Stimulated activated CD4-positive, alpha-beta T cell treated with anti-CD3 and anti-CD28 coated beads, Interleukin-15, amount 100 ng/mL, for 1 hour (primary cell): ENCODE measurements at places on chromosomes 2 and 18.

DNA sequence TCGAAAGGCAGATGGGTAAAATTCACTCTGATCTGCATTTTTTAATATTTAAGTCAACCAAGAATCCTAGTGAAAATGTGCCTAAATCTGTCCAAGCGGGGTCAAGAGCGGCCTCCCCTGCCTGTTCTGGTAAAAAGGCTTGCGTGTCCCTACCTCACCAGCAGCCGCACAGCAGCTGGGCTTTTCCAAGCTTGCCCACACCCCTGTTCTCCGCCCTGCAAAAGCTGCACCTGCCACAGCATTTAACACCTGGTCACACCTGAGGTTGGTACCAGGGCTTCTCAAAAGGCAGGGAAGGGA is 25.8 kb upstream of the TMEM182 start:
- DNase-seq: no peak

DNA sequence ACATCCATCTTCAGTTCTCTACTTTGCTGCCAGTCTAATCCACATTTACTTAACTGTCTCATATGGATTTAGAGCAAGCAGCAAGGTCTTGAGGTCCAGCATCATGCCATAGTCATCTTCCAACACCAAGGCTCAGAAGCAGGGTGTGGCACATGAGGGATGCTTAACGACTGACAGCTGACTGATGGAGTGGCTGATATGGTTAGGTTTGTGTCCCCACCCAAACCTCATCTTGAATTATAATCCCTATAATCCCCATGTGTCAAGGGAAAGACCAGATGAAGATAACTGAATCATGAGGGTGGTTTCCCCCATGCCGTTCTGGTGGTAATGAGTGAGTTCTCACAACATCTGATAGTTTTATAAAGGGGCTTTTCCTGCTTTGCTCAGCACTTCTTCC is 257.3 kb downstream of the NBAS start:
- DNase-seq: no peak

GRCh38 chr2:237408335-237409000 is 5.5 kb downstream of the COL6A3 start:
- no peak for DNase-seq

GRCh38 chr2:227324642-227324994 is 433 bp upstream of the MFF start:
- DNase-seq: no peak

DNA sequence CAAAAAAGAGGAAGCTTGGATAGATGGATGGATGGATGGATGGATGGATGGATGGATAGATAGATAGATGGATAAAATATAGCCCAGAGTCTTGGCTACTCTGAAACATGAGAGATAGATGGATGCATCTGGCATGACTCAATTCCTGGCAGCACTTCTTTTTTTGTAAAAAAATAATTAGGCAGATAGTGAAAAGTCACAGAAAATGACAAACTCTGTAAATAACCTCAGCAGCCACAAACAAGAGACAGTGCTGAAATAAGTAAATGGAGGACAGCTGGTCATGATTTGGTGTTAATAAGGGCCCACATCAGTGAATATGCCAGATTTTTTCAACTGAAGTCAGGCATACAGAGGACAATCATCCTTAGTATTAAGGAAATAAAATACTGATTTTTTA is 585.0 kb upstream of the GCFC2 start:
- no peak for DNase-seq

DNA sequence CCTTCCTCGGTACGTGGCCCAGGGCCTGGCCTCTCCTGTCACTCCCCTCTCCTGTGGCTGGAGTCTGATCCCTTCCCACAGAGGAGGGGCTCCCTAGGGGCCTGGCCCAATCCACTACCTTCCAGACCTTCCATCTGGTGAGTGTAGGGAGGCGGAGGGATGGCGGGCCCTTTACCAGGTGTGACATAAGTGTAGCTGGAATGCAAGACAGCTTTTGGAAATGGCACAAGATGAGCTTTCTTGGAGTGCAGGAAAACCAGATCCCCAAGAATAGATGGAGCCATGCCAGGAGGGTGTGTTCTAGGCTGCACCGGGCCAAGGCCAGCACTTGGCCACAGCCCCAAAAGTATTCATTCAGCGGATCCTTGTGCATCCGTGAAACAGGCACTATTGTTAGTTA is 30.1 kb downstream of the IGFBP5 start:
- DNase-seq: no peak

GRCh38 chr2:156399224-156399949 is 36.8 kb upstream of the GPD2 start:
- DNase-seq: no peak

DNA sequence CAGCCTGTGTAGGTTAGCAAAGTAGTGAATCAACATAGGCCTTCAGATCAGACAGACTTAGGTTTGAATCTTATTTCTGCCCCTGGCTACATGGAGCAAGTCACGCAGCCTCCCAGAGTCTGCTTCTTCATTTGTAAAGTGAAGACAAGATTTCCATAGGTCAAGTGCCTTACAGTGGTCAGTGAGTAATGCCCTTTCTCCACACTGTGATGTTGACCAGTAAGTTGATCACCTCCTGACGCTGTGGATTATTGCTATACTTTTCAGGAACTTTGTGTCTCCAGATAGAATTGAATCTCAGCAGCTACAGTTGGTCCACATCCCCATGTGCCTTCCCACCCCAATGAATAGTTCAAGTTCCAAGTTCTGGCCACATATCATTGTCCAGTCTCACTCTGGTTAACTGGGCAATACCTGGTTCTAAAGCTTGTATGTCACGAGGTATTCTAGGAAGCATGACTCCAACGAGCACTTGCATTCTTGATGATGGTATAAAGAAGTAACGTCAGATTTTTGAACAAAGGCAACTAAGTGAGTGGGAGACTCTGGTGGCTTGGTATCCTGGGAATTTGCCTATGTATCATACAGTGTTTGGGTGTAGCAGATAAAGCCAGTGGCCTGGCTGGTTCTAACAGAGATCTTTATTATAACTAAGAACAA is 2.1 kb upstream of the CLIP4 start:
- DNase-seq: no peak

- no peak for DNase-seq
Measured at GRCh38 chr2:235745597-235745996, 251.8 kb downstream of the AGAP1 start.

GRCh38 chr2:85222792-85223191 is 89.6 kb downstream of the TCF7L1 start:
- no peak for DNase-seq

DNA sequence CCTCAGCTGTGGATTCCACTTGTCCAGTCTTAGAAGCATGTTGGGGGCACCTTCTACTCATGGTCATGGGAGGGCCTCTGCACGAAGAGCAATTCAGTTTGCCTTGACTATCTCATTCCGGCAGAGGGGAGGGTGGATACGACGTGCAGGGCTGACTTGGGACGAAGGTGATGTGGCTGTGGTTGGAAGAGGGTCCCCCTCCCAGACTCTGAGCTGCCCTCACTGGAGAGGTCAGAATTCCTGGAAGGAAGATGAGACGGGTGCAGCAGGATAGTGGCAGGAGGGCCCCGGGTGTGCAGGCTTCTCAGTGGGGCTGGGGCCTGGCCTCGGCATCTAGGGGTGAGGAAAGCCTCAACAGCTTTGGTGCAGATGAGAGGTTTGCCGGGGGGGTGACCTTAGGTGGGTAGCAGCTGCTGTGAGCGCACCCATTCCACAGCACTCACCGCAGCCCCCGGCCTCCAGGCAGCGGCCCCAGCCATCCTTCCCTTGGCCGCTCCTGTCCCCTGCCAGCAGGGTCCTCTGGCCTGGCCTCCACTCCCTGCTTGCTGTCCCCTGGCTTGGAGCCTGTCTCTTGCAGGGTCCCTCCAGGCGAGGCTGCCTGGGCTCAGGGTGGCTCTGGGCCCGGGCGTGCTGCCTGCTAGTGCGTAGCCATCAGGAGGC is 3.2 kb downstream of the RNPEPL1 start:
- DNase-seq: no peak

DNA sequence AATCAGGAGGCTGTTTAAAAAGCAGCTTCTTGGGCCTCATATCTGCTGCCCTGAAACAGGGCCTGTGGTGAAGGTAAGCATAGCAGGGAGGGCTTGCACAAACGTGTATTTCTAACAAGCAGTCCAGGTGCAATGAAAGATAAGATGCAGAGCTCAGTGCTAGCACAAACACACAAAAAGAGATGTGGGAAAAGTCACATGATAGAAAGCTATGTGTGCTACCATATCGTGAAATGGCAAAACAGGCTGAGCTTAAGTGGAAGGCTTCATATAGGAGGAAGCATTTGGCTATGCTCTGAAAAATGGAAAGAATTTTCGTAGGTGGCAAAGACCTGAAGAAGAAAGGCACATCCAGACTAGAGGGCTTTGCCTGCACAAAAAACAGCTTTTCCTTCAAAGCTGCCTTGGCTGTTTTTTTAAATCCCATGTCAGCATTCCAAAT is 10.2 kb downstream of the RSAD2 start:
- DNase-seq: no peak

DNA sequence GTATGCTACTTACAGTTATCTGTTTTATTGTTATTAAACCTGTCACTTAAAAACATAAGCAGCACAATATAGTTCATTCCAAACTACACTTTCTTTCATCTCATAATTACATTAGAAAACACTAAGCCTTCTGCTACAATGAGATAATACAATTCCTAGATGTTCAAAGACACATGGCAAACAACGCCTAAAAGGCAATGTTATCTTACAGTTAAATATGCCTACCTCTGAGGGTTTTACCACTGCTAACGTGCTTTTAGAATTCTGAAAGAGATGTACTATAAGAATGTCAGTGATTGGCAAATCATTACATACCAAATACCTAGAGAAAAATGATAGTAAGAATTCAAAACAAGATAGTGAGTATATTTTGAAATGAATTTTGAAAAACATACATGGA is 46.8 kb upstream of the SPOPL start:
- DNase-seq: no peak

DNA sequence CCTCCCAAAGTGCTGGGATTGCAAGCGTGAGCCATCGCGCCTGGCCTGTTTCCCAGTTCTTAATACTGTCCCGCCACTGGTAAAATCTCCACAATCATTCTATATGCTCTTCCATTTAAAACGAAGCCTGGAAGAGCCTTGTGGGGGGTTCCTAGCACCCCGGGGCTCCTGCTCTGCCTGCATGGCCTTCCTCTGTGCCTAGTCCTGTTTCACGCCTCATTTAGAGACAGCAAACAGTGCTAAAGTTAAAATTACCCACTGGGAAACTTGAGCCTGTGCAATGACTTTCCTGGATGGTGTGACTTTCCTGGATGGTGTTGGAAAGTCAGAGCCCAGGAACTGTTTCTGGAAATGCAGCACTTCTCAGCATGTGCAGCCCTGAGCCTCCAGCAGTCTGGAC is 55.0 kb downstream of the INPP5D start:
- DNase-seq: no peak

DNA sequence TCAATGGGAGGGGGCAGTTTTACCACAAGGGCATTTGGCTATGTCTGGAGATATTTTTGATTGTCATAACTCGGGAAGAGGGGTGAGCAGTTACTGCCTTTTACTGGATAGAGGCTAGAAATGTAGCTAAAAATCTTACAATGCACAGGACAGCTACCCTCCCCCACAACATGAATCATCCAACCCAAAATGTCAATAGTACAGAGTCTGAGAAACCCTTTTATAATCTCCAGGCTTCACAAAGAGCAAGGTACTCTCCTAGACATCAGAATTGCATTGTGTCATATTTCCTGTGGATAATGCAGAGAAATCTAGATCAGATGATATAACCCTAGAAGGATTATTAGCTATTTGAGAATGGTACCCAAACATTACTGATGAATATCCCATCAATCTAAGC is 277.1 kb upstream of the NRP2 start:
- no peak for DNase-seq

DNA sequence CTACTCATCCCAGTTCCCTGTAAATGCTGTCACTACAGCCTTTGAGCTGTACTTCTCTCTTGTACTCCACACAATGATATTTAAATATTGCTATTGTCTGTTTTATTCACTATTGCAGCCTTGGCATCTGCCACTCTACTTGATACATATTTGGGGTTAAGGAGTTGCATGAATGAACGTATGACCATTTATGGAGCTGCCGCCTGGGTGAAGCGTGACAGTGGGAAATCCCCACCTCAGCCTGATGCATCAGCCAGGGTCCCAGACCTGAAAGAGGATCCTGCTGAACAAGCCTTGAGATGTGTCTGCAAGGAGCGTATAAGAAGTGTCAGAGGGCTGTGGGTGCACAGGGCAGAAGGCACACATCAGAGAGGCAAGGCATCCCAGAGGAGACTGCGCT is 39.1 kb downstream of the MRPL35 start:
- DNase-seq: no peak

- DNase-seq: no peak
Measured at GRCh38 chr2:197264332-197264731, 46.2 kb downstream of the ANKRD44 start.

- DNase-seq: no peak
Measured at GRCh38 chr2:178998539-178998938, 51.4 kb downstream of the CCDC141 start.

DNA sequence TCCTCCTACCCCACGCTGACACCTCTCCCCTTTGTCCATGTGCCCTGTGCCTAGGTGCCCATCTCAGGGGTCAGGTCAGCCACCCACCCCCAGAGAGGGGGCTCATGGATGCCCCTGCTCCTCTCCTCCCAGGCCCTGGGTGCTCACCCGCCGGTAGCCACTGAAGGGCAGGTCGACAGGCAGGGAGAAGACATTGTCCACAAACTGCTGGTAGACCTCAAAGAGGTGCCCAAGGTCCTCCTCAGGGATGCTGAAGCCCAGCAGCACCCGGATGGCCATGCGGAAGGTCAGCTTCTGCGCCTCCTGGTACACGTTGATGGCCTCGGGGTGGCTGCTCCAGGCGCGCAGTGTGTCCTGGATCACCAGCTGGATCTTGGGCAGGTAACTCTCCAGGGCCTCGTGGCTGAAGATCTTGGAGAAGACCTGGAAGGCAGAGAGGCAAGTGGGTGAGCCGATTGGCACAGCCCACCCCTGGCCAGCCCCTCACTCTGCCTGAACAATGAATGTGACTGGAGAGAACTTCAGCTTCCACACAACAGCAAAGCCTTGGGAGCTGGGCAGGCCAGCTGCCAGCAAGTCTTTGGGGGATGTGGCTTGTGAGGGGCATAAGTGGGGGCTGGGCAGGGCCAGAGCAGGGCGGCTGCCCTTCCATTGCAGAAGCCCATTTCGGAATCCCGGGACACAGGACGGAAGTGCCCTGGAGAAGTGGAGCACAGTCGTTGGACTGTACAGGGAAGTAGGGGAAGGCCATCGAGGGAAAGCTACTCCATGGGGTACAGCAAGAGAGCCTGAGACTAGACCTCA is 12.5 kb downstream of the CYP26B1 start:
- DNase-seq: no peak

- DNase-seq: no peak
Measured at GRCh38 chr2:36493306-36493705, 104.7 kb downstream of the FEZ2 start.

GRCh38 chr2:149148194-149149006 is 109.9 kb downstream of the LYPD6B start:
- no peak for DNase-seq

- no peak for DNase-seq
Measured at GRCh38 chr2:70648961-70649360, 95.3 kb upstream of the TGFA start.
